ENCODE measurements at places on chromosomes 13 and 19. TPM values are rescaled to one million over a fixed set of nuclear protein-coding genes. Genes with fewer than 3 reads are reported as not detected.

- no peak for DNase-seq
Measured at GRCh38 chr13:72403396-72404010, 323.9 kb downstream of the MZT1 start.

DNA sequence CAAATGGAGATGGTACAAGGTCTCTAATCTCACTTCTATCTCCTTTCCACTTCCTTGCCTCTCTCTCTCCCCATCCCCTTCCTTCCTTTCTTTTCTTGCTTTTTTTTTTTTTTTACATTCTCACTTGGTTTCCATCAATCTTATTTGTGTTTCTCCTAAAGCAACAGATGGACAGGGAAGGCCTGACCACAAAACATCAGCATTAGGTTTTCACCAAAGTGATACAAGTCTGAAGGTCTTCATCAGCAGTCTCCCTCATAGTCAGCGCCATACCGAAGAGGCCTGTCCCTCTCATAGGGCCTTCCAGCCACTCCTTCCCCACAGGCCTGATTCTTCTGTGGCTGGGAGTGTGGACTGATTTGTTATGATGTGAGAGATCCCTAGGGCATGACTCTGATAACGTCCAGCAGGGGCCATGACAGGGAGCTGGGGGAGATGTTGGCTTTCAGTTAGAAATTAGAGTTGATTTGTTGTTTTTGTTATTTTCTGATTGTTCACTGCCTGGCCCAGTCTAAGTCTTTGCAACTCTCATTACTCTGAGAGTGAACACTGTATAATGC lies 158.7 kb downstream of the SLC7A1 start:
- no peak for DNase-seq

GRCh38 chr13:85816413-85816812 lies 17.2 kb upstream of the SLITRK6 start:
- DNase-seq, result no peak

GRCh38 chr19:1315470-1316166 lies 29.9 kb downstream of the EFNA2 start:
- peak; percentile 37 for DNase-seq

DNA sequence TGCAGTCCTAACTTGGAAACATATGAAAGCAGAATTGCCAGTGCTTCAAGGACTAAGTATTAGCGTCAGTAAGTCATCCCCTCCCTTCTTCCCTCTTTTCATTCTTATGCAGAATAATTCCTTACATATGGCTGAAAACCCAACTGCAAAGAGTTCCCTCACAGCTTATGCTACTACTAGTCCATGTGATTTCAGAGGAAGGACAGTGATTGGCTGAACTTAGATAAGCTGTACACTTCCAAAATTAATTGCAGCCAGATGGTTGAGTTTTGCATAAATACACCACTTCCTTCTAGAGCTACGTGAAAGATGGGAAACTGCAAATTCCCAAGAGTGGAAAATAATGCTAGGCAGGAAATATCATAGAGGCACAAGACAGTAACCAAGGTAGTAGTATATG lies 730.4 kb downstream of the OLFM4 start:
- DNase-seq, result no peak

GRCh38 chr13:41312176-41312500 lies 1.1 kb downstream of the NAA16 start:
- peak; percentile 54 for DNase-seq

- no peak for DNase-seq
Measured at GRCh38 chr13:114134111-114134943, 1.9 kb upstream of the RASA3 start.

DNA sequence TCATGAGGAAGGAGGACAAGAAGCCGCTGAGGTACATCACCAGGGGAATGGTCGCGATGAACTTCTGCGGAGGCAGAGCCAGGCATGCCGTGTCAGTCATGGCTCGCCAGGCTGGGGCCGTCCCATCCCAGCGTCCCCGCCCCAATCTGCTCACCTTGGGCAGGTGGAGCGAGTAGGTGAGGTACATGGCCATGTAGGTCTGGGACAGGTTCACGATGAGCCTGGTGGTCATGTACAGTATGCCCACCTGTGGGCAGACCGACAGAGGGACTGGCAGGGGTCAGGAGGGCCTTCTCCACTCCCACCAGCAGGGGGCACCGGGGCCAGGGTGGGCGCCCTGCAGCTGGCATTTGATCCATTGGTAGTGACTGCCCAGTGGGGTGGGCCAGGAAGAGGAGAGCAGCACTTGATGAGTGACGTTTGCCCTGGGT lies 8.3 kb downstream of the TEKTIP1 start:
- DNase-seq, result no peak

CCNA1 gene
- 0.09 TPM for total RNA-seq

PRTN3 gene
- not detected for total RNA-seq

ADAMTS10 gene
- total RNA-seq, result 15.8 TPM
